GM23338 (cell line): ENCODE measurements at places on chromosomes 3 and 15.

- DNase-seq = no peak
Measured at GRCh38 chr3:127600749-127601456, 2.7 kb downstream of the MCM2 start.

DNA sequence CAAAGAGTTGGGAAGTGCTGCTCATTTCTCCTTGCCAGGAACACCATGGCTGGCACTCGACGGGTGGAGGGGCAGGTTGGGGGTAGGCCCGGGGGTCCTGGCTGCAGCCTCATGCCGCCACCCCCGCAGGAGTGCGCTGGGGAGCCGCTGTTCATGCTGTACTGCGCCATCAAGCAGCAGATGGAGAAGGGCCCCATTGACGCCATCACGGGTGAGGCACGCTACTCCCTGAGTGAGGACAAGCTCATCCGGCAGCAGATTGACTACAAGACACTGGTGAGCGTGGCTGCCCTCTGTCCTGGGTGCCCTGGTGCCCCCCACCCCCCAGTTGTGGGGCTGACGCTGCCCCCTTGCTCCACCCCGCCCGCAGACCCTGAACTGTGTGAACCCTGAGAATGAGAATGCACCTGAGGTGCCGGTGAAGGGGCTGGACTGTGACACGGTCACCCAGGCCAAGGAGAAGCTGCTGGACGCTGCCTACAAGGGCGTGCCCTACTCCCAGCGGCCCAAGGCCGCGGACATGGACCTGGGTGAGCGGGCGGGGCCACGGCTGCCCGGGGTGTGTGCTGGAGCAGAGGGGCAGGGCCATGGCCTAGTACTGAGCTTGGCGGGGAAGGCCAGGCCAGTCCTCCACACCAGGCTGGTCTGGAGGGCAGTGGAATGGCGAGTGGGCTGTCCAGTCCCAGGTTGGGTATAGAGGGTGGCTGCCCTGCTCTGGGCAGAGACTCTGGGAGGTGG lies 45.1 kb downstream of the PLXNA1 start:
- DNase-seq = no peak

DNA sequence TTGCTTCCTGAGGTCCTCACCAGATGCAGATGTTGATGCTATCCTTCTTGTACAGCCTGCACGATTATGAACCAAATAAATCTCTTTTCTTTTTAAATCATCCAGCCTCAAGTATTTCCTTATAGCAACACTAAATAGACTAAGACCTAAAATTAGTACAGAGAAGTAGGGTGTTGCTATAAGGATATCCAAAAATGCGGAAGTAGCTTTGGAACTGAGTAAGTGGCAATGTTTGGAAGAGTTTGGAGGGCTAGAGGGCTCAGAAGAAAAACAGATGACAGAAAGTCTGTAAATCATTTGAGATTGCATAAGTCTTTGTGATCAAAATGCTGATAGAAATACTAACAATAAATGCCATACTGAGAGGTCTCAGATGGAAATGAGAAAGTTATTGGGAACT lies 894.9 kb downstream of the DIPK2A start:
- DNase-seq = no peak

DNA sequence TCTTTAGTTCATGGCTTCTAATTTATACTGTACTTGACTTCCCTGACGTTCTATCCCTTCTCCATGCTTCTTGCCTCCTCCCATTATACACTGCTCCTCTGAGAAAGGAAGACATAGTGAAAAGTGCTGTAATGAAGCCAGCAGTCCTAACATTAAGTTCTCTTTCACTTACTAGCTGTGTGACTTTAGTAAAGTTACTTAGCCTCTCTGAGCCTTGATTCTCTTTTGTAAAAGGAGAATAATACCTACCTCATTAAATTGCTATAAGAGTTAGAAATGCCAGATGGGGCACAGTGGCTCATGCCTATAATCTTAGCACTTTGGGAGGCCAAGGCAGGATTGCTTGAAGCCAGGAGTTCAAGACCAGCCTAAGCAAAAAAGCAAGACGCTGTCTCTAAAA lies 18.8 kb upstream of the IGF2BP2 start:
- DNase-seq = no peak

DNA sequence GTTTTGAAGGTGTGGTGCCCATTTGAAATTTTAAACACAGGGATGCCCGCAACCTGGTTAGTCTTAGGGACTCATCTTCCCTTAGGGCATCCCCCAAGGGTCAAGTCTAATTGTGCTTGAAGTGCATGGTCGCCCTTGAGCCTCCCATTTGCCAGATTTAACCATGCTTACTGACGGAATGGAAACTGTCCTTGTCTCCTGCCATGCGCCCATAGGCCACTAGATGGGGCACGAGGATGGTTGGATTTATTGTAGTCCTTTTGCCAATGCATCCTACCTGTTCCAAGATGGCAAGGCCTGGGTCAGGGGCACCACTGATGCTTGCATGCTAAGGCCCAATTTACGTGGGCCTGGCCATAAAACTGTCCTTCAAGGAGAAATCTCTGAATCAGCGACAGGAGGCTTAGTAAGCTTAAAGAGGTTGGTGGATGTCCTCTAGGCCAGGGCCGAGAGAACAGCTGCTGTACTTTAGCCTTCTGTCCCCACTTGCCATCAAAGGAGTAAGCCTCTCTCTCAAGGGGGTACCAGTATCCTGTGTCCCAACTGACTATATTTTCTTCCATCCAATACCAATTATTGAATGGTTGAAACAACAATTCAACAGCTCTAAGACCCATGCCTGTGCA lies 355.4 kb downstream of the OTOL1 start:
- DNase-seq = peak; percentile 72

DNA sequence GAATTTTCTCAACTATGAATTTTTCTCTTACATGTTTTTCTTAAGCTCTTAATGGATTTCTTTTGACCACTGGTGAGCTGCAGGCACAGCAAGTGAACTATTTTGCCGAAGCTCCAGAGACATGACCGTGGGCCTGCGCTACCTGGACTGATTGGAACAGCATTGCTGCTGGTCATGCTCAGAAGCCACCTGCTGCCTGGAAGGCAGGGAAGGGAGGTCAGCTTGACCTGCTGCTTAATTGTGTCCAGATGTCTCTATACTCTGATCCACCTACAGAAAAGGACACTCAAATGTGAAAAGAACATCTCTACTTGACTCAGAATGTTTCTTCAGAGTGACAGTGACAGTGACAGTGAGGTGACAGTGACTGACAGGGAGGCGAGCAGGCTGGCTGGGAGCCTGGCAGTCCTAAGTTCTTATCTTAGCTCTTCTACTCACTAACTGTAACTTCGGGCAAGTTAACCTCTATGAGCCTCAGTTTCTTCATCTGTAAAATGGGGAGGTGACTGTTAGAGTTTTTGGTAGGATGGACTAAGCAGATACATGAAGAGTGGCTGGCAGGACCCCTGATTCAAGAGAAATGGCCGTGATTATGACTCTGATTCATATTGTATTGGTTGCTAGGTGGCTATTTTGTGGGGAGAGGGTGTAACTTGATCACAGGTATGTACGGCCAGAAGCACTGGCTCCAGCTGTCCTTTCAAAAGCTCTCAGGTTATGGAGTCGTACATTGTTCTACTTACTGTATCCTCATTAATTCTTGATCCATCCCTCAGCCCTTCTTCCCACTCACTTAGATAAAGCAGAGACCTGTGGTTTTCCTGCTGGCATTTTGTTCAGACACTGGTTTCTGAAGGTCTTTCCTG lies 54.8 kb upstream of the DLG1 start:
- no peak for DNase-seq

GRCh38 chr15:97012986-97013385 lies 682.5 kb downstream of the NR2F2 start:
- DNase-seq = peak; percentile 11

DNA sequence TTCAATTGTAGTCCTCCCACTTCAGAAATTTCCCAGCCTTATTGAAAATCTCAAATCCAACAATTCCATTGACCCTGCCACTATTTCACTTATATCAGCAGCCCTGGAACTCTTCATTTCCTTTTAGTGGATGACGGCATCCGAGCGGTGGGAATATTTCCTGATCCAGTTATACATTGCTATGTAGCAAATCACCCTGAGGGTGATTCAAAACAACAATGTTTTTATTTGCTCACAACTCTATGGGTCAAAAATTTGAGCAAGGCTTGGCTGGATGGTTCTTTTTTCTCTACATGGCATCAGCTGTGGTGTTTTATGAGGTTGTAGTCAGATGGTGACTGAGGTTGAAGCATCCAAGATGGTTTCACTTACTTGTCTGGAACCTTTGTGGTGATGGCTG lies 70.5 kb downstream of the CHST2 start:
- DNase-seq = no peak

GRCh38 chr15:67401336-67401735 lies 119.6 kb upstream of the C15orf61 start:
- DNase-seq = no peak

DNA sequence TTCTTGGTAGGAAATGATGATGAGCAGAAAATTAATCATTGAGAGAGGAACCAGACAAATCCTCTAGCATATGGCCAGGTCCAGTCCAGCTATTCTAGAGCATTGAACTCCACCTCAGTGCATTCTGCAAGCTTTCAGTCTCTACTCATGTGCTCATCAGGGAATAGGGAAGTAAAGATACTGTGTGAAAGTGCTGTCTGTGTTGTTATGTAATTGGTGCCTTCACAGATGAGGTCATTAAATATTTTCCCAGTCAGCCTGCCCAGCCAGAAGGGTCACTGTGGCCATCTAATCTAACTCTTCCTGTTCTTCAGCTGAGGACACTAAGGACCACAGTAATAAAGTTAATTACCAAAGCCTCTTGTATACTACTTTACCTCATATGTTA lies 28.2 kb downstream of the C3orf62 start:
- DNase-seq = no peak

DNA sequence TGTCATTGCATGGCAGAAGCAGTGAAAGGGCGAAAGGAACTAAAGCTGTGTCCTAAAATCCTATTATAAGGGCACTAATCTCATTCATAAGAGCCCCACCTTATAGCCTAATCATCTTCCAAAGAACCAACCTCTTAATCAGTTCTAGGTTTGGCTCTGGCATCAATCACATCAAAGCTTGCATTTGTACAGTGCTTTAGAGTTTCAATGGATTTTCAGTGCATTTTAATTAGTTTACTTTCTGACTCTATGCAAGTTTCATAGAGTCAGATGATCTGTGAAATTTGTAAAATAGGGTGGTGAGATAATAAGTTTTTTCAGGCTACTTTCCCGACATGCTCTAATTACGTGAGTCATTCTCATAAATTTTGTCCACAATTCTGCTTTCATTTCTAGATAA lies 341.1 kb downstream of the DIPK2A start:
- no peak for DNase-seq

DNA sequence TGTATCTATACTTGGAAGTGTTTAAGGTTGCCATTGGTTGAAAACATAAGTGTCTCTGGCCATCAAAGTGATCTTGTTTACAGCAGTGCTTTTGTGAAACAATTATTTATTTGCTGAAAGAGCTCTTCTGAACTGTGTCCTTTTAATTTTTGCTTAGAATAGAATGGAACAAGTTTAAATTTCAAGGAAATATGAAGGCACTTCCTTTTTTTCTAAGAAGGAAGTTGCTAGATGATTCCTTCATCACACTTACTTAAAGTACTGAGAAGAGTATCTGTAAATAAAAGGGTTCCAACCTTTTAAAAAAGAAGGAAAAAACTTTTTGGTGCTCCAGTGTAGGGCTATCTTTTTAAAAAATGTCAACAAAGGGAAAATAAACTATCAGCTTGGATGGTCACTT lies 19.7 kb downstream of the B3GNT5 start:
- no peak for DNase-seq

DNA sequence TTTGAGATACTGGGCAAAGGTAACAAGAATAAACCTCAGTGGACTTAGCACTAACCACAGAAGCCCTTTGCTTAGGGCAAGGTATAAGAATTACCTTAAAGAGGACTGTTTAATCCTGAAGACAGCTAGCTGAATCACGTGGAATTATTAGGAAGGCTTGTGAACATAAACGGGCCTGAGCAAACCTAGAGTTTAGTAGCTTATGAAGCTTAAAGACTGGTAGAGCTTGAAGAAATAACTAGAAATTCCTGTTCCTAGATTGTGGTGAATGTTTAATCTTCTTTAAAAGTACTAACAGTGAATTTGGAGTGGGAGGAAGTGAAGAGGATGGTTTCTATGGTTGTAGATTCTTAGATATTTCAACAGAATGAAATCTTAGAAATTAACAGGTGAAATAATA lies 428.9 kb upstream of the THRB start:
- DNase-seq = no peak

GRCh38 chr3:13852638-13853009 lies 27.2 kb downstream of the WNT7A start:
- DNase-seq = no peak

DNA sequence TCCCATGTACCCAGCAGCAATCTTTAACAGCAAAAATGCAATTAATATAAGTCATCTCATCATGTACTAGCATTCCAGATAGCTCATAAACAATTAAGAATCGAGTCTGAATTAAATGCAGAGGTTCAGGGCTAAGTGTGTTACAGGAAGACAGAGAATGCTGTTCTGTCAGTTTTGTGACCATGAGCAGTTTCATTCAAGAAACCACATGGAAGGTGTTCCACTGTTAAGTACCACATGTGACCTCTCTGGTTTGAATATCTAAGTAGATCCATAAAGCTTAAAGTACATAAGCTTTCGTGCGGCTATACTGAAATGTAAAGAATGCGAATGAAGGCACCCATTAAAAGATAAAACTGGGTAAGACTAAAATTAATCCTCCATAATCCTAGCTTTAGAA lies 272.3 kb downstream of the IL5RA start:
- DNase-seq = no peak

DNA sequence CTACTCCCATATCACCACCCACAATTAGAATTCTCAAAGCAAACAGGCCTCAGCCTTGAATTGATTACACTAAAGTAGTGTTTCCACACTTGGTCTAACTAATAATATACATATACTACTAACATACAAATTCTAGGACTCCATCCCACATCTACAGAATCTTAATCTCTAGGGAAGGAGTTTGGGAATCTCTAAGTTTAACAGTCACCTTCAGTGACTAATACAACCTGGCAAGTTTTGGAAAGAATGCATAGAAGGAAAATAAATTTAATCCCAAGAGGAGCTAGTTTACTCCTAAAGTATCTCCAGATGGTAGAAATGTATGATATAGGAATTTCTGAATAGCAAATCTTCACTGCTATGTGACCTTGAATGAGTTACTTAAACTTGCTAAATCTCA lies 9.1 kb downstream of the CLPX start:
- DNase-seq = no peak

DNA sequence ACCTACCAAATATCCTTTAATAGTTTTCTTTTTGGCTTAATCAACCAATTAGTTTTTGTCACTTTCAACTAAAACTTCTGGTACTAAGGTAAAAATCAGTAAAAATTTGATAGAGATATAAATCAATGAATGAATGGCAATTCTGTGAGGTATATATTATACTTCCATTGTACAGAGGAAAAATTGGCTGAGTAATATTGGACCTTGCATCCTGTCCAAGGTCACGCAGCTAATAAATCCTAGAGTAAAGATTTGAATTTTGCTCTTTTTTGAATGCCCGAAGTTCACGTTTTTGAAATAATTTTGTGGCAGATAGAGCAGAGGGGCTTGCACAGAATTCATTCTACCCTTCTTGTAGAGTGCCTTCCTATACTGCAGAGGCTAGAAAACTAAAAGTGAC lies 81.1 kb upstream of the ZNF280D start:
- no peak for DNase-seq
